ENCODE measurements at places on chromosomes 2 and 18. TPM values are rescaled to one million over a fixed set of nuclear protein-coding genes. Genes with fewer than 3 reads are reported as not detected.

Gene FHOD3
- total RNA-seq, result not detected

Gene TEX44
- not detected for total RNA-seq

GRCh38 chr2:33412920-33413319 lies 63.5 kb upstream of the RASGRP3 start:
- peak; percentile 5 for DNase-seq

DNA sequence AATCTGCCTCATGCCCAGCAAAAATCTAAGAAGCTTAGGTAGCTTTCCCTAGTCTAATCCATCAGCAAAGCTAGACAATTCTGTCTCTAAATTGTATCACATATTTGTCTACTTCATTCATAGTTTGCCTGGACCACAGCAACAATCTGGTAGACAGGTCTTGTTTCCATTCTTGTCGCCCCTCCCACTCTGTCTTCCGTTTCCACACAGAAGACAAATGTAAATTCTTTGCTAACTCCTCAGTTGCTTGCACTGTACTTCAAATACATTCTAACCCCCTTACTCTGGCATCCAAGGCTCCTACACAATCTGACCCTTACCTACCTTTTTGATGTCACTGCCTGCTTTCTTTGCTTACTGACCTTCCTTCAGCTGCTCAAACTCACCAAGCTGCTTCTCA lies 40.1 kb downstream of the THUMPD2 start:
- DNase-seq, result no peak

Gene CNOT11
- total RNA-seq, result 57.9 TPM

DNA sequence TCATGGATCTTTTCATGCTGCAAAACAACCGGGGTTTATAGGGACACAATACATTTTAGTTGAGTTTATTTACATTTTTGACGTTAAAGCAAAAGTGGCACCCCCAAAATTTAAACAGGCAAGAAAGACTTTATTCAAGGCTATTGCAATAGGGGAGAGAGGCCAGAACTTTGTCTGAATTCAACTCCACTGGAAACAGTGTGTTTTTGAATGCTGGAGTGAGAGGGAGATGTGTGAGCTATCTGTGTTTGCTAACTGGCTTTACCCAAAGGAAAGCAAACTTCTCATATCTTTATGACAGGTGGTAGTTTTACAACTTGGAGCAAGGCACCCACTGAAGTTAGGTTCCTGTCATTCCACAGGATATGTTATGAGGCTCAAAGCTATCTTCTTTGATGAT lies 207.4 kb downstream of the AGPS start:
- no peak for DNase-seq

Gene FASTKD1
- total RNA-seq, result 29.8 TPM

DNA sequence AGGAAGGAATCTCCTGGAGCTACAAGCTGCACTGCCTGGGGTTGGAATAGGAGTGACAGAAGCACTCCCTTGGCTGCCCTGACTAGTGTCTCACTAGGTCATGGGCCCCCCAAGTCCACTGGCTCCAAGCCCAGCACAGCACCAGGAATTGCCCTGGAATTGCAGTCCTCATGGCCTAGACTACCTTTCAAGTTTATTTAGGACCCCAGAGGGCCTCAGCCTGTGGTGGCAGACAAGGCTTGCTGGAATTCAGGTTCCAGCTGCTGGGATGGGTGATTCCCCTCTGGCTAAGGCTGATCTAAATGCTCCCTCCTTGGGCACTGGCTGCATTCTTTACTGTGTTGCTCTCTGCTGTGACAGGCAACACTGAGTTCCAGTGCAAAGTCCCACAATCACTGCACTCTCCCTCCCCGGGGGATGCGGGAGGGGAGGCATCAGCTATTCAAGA lies 14.0 kb downstream of the STRADB start:
- DNase-seq, result no peak

DNA sequence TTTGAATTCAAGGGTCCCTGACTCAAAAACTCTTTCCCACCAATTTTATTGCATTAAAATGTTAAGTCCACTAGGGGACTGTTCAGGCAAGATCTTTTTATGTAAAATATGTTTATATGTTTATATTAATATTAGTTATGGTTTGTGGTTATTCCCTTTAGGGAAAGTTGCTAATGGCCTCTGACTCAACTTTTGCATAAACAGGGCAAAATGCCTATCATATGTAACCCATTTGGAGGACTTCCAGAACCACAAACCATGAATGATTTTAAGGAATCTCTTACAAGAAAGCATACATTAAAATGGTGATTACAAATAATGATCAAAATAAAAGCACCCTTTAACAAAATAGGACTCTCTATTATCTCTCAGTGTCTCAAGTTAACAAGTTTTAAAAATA lies 1484.5 kb upstream of the ZEB2 start:
- no peak for DNase-seq

DNA sequence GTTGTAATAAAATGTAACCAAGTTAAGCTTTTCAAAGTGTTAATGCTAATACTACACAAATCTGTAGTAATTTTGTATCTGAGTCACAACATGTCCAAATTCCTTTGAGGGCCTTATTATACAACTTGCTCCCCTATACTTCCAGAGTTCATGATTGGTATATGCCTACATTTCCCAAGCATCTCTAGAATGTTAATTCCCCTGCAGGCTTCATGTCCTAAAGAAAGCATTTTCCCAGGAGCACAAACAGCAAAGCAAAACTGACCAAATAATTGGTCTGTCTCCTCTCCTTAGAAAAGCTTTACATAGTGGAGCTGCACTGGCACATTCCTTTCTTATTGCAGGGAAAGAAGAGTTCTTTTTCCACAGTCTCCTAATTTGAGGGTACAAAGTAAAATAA lies 3.7 kb downstream of the ALS2 start:
- DNase-seq, result no peak

GRCh38 chr2:164867779-164868397 lies 26.3 kb upstream of the COBLL1 start:
- DNase-seq, result no peak

GRCh38 chr2:197042739-197043196 lies 116.3 kb upstream of the PGAP1 start:
- peak; percentile 19 for DNase-seq

Gene SPEG
- total RNA-seq, result 0.89 TPM

- no peak for DNase-seq
These were observed 11.9 kb upstream of the ARHGAP25 start for GRCh38 chr2:68722712-68723111.

Gene FABP1
- total RNA-seq, result not detected

- DNase-seq, result no peak
These were observed 44.6 kb downstream of the THUMPD2 start for GRCh38 chr2:39734445-39734844.

- no peak for DNase-seq
These were observed 254.4 kb downstream of the NBAS start for GRCh38 chr2:15306706-15307105.

DNA sequence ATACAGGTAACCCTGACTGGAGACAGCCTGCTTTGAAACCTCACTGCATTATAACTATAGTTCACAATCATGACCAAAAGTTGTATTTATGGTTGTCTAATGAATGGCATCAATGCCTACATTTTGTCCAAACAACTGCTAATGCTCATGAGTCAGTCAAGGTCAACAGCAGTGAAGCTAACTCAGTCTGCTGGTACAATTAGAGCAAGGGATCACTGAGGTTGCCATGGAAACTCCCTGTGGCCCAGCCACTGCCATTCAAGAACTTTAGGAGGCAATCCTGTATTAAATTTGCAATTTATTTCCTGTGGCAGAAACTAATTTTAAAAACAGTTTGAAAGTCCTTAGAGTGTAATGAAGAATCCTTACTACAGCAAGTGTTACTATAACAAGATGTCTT lies 185.1 kb upstream of the SMAD7 start:
- DNase-seq, result no peak

DNA sequence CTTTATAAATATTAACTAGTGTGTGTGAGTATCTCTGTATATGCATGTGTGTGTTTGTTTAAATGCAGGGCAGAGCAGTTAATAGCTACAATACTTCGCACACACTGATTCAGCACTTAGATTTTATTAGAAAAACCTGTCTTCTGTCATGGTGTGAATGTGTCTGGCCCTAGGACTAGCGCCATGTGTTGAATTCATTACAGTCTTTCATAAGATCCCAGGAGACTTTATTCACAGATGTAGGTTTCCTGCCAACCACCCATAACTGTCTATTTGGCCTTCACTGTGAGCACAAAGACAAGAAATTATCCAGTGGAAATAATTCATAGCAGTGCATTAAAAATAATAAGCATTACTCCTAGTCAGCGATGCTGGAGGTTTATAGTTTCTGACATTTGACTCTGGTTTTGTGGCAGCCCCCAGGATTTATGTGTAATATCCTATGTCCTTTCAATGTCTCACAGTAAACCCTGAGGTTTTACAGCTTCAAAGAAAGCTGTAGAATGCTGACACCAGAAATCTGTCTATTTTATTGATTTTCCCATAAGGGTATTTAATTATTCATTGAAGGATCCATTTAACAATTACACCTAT lies 93.9 kb downstream of the ZNF804A start:
- DNase-seq, result no peak

GRCh38 chr18:77223221-77223639 lies 26.4 kb upstream of the GALR1 start:
- peak; percentile 75 for DNase-seq

Gene EMILIN1
- 0.40 TPM for total RNA-seq

GRCh38 chr2:139079311-139079710 lies 299.1 kb upstream of the NXPH2 start:
- no peak for DNase-seq

Gene FZD7
- total RNA-seq, result 0.94 TPM

GRCh38 chr2:57417007-57417406 lies 629.6 kb upstream of the VRK2 start:
- DNase-seq, result no peak

Gene DNAJC5G
- total RNA-seq, result not detected

- DNase-seq, result no peak
These were observed 15.0 kb upstream of the TEX51 start for GRCh38 chr2:126883666-126884040.

DNA sequence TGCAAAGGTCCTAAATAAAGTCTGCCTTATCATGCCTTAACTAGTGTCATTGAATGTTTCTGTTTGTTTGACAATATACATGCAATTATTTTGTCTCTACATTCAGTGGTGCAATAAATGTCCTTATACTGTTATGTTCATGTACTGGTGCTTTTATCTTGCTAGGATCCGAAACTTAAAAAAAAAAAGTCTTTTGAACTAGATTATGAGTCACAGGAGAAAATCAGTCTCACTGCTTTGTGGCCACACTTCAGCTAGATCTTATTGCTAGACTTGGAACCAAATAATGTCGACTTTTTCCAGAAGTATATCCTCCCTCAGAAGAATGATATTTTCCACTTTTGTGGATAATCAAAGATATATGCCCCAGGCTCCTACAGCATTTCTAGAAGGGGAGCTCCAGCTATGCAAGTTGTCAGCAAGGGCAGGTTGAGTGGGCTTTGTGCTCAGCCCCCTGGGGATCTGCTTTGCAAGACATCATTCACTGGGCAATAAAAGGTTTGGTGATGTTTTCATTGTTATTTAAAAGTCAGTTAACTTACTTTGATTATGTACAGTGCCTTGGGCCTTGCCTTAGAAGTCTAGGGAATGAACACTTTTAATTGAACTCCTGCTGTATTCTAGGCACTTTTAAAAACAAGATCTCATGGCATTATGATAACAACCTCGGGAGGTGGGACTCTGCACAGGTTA lies 157.1 kb upstream of the LRRTM1 start:
- DNase-seq, result no peak

GRCh38 chr18:25805939-25806338 lies 284.5 kb downstream of the SS18 start:
- no peak for DNase-seq

Gene DNAH7
- total RNA-seq, result not detected
